ENCODE measurements at places on chromosomes 16 and 17.

GRCh38 chr16:86395477-86395876 is 114.8 kb upstream of the FOXF1 start:
- no peak for DNase-seq

DNA sequence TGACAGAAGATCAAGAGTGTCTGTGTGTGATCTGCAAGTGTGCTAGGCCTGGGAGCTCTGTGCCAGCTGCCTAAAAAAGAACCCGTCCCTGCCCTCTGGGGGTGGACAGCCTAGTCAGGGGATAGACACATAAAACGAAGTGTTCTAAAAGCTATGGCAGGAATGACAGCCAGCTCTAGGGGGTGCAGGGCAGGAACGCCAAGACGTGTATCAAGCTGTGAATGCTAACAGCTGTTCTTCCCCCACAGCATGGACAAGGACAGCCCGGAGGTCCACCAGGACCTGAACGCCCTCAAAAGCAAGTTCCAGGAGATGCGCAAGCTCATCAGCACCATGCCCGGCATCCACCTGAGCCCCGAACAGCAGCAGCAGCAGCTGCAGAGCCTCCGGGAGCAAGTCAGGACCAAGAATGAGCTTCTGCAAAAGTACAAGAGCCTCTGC is 5.1 kb downstream of the RASD1 start:
- DNase-seq = no peak

DNA sequence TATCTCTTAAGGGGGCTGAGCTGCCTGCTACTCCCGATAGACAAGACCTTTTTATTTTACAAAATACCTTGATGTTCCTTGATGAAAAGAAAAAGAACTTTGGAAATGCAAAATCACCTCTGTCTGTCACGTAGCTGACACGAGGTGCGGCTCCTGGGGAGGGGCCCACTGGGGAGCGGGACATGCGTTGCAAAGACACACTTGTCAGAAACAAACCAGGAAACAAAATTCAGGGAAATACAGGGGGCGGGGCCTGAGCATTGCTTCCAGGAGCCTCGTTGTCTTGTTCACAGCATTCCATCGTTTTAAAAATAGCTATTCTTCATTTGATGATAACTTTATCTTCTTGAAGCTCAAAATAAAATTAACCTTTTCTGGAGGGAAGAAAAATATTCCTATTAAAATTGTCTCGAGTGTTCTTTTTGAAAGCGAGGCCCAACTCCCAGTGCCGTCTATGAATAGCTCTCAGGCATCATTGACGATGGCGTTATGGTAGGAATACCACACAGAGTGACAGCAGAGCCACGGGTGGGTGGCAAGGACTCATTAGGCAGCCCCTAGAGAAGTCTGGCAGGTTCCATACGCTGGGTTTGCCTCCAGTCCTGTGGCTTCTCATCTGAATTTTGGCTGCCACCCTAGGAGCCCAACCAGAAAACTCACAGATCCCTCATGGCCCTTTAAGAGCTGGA is 286.9 kb downstream of the CPPED1 start:
- DNase-seq = no peak

DNA sequence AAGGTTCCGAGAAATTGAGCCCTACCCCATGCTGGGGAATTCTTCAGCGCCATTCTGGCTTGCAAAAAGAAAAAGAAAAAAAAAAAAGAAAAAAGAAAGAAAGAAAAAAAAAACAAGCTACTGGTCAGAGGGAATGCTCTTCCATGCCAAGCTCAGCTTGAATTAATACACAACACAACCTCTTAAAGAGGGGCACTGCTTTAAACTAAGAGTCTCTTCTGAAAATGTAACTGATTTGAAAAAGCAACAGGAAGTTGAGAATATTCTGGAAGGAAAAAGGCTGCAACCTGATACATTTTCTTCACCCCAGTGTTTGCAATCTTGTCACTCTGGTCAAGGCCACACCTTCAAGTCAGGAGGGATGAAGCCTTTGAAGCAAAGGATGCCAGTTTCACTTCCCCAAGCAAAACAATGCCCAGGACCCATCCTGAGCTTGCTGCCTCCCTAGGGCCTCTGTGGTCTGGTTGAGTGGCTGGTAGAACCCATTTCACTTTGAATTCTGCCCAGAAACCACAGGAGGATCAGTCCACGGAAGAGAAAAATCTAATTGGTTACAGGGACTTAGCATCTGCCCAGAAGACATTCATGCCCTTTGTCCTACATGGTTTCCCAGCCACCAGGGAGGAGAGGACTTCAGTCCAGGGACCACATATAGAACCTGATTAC is 389.7 kb downstream of the SOX9 start:
- DNase-seq = no peak
